Sigmoid colon (tissue), 7 donors: ENCODE measurements at places on chromosomes 7 and 10. TPM values are rescaled to one million over a fixed set of nuclear protein-coding genes. Genes with fewer than 3 reads are reported as not detected.

DNA sequence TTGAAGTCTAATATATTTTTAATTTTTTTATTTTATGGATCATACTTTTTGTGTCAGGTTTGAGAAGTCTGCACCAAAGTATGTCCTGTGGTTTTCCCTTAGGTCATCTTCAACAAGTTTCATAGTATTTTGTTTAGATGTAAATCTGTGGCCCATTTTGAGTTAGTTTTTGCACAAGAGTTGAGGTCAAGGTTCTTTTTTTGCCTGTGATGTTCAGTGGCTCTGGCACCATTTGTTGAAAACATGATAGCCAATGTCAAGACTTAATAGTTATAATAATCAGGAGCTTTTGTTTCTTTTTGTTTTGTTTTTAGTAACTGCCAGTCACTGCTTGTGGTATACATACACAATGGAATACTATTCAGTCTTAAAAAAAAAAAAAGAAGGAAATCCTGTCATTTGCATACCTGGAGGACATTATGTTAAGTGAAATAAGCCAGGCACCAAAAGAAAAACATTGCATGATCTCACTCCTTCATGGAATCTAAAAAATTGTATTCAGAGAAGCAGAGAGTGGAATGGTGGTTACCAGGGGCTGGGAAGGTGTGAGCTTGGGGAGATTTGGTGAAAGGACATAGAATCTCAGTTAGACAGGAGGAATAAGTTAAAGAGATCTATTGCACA is 61.3 kb downstream of the EGFR start:
- H3K27me3 ChIP-seq, result no peaks in the 10 kb centered on the region
- DNase-seq, result no peak
- H3K4me3 ChIP-seq, result no peak overlapping the region

GRCh38 chr10:33497338-33497737 is 162.9 kb upstream of the NRP1 start:
- H3K27me3 ChIP-seq, result no peaks in the 10 kb centered on the region
- no peak overlapping the region for H3K4me3 ChIP-seq
- H3K36me3 ChIP-seq, result no peaks in the 10 kb centered on the region
- H3K4me1 ChIP-seq, result no peaks in the 10 kb centered on the region

DNA sequence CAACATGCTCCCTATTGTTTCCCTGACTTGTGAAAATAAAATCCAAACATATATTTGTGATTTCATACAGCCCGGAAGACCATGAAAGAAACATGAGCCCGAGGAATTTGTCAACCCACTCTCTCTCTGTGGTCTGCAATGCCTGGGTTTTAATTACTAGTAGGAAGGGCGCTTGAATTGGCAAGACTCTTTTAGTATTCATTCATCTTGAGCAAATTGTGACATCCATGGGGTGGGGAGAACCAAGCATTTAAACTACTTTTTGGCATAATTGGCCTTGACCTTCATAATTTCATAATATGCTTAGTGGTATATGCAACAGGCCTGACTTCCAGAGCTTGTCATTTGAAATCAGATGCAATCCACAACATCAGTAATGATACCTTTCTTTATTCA is 142.4 kb upstream of the BMPER start:
- H3K36me3 ChIP-seq, result no peaks in the 10 kb centered on the region
- no peak overlapping the region for H3K4me3 ChIP-seq
- H3K27ac ChIP-seq, result no peak overlapping the region
- DNase-seq, result no peak
- H3K4me1 ChIP-seq, result no peaks in the 10 kb centered on the region

GRCh38 chr7:127705461-127705959 is 53.5 kb downstream of the SND1 start:
- H3K27me3 ChIP-seq, result no peaks in the 10 kb centered on the region
- H3K27ac ChIP-seq, result no peak overlapping the region
- H3K4me1 ChIP-seq, result no peaks in the 10 kb centered on the region
- H3K36me3 ChIP-seq, result peaks cover 25% of the 10 kb centered on the region
- H3K4me3 ChIP-seq, result no peak overlapping the region

DNA sequence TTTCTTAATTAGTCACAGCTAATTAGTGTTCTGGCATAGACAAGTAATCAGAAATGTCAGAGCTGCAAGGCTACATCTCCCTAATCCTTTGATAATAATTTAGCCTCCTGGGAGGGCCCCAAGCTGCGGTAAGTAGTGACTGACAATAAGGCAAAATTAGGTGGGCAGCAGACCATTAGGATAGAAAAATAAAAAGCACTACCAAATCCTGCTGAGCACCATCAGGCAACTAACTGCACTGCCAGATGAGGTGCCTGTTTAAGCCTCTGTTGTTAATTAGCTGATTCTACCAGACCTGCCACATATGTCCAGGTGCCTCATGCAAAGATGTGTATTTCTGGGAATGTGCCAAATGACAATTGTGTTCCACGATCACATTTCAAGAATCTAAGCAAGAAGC is 32.5 kb upstream of the FEZF1 start:
- no peak overlapping the region for H3K27ac ChIP-seq
- no peaks in the 10 kb centered on the region for H3K36me3 ChIP-seq
- H3K4me1 ChIP-seq, result no peaks in the 10 kb centered on the region

The PTER gene
- total RNA-seq, result 6.1 TPM

DNA sequence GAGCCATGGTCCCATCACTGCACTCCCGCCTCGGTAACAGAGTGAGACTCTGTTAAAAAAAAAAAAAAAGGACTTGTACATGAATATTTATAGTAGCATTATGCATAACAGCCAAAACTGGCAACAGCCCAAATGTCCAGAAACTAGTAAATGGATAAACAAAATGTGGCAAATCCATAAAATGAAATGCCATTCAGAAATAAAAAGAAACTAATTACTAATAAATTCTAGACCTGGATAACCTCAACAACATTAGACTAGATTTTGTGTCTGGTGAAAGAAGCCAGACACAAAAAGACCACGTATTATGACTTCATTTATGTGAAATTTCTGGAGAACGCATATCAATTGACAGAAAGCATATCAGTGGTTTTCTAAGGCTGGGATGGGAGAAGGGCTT is 74.5 kb downstream of the HPSE2 start:
- H3K4me3 ChIP-seq, result no peak overlapping the region
- H3K4me1 ChIP-seq, result peaks cover 6% of the 10 kb centered on the region
- no peaks in the 10 kb centered on the region for H3K36me3 ChIP-seq
- no peak overlapping the region for H3K27ac ChIP-seq
- no peaks in the 10 kb centered on the region for H3K27me3 ChIP-seq

GRCh38 chr10:132326925-132327324 is 5.1 kb upstream of the LRRC27 start:
- no peaks in the 10 kb centered on the region for H3K36me3 ChIP-seq
- H3K4me3 ChIP-seq, result no peak overlapping the region
- H3K27me3 ChIP-seq, result no peaks in the 10 kb centered on the region
- peaks cover 29% of the 10 kb centered on the region for H3K4me1 ChIP-seq
- H3K27ac ChIP-seq, result no peak overlapping the region

The CPVL gene
- 22.5 TPM for total RNA-seq

The HOXA1 gene
- 0.14 TPM for total RNA-seq

DNA sequence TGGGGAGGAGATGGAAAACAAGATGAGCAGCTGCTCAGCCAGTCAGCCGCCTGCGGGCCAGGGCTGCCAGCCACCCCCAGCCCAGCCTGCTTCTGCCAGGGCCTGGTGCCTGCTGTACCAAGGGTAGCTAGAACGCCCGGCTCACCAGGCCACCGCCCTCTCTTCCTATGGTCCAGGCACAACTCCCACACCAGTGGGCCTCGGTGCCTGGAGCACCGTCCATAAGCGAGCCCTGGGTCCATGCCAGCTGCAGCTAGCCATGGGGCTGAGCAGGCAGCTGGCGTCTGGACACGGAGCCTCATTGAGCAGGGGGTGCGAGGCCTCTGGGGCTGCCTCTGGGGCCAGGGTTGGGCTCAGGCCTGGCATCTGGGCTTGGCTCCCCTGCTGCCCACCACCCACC is 8.5 kb upstream of the RABGEF1 start:
- DNase-seq, result no peak
- H3K27me3 ChIP-seq, result no peaks in the 10 kb centered on the region
- no peaks in the 10 kb centered on the region for H3K36me3 ChIP-seq
- H3K4me3 ChIP-seq, result no peak overlapping the region
- H3K4me1 ChIP-seq, result no peaks in the 10 kb centered on the region

- DNase-seq, result no peak
- H3K27ac ChIP-seq, result no peak overlapping the region
- no peaks in the 10 kb centered on the region for H3K36me3 ChIP-seq
- no peaks in the 10 kb centered on the region for H3K27me3 ChIP-seq
- H3K4me1 ChIP-seq, result no peaks in the 10 kb centered on the region
Observed at GRCh38 chr7:140081774-140082425, 19.1 kb upstream of the PARP12 start.

DNA sequence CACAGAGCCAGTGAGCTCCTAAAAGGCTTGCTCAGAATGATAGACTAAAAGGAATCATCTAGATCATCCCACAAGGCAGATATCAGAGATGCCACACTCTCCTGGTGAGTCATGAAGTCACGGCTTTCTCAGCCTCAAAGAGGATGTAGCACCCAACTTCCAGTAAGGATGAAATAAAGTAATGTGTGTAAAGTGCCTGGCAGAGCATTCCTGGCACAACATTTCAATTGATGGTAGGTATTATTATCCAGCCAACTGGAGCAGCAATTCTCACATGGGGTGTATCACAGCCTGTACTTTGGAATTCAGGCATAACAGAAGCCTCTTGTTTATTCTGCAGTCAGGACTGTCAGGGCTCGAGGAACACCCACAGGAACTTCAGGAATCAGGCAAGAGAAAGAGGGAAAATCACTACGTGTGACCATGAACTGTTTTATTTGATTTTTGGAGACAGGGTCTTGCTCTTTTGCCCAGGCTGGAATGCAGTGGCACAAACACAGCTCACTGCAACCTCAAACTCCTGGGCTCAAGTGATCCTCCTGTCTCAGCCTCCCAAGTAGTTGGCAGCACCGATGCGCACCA is 5.3 kb upstream of the NAT16 start:
- peaks cover 1% of the 10 kb centered on the region for H3K4me1 ChIP-seq
- no peak overlapping the region for H3K27ac ChIP-seq
- DNase-seq, result no peak
- H3K27me3 ChIP-seq, result peaks cover 54% of the 10 kb centered on the region
